ENCODE measurements at places on chromosomes 11 and 22.
A peak's percentile ranks its signal among the peaks of the same experiment; 100 is the strongest.

- DNase-seq = no peak
Measured at GRCh38 chr11:12810568-12810894, 136.3 kb downstream of the TEAD1 start.

DNA sequence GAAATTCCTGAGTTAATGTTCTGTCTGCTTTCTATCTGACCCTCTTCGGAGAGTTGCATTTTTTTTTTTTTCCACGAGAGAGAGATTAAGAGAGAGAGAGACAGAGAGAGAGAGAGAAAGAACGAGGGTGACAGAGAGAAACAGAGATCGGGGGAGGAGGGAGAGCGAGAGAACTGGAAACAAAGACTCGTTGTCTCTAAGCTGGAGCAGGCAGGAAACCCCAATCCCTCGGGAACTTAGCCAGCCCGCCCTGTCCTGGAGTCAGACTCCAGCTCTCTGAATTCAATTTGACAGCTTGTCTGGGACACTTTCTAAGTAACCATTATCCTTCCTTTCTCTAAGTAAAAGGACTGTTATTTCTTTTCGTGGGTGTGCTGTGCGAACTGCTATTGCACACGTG is 76.9 kb downstream of the KCNJ1 start:
- DNase-seq = peak; percentile 38

GRCh38 chr22:25827415-25827814 is 85.4 kb downstream of the MYO18B start:
- no peak for DNase-seq

DNA sequence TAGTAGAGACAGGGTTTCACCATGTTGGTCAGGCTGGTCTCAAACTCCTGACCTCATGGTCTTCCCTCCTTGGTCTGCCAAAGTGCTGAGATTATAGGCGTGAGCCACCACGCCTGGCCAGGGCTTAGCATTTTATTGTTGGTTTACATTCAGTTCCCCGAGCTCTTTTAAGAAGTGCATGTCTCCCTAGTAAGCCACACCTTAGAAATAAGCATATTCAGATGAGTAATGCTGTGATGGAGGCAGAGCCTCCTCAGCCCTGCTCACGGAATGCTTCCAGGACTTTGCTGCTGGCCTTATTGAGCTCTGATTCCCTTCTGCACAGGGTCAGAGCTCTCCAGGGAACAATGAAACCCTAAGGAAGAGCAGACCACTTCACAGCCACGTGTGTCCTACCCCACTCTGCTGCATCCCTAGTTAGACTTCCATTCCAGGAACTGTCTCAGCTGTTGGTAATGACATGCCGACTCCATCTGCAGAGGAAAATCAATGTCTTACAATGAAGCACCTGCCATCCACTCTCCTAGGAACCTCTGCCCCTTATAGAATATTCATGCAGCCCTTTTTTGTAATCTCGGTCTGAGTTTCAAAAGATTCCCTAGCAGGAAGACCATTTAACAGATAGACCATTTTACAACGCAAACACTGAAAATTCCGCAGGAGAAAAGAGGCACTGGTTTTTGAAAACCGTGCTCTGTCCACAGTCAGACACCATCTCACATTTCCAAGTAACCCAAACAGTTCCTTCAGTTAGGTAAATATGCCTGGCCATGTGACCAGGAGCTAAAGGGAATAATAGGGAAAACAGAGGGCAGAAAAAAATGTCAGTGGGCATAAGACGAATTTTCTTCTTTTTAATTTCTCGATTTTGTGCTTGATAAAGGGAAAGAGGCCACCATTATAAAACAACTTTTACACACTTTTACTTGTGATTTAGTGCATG is 1.7 kb upstream of the JAM3 start:
- DNase-seq = no peak

DNA sequence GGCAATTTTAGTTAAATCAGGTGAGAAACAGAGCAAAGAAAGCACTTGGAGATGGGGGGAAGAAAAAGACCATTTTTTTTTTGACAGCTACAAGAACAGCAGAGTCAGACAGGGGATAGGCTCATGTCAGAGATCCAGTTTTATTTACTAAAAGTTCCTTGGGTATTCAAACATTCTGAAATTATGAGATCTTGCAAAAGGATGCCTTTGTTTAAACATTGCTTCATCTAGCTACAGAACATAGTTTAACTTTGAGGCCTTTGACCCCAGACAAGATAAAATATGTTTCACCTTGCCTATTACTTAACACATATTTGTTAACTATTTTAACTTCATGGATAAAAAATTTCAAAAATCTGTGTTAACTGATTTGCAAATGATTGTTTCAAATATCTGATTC is 6.4 kb downstream of the GLYATL1 start:
- DNase-seq = no peak

- no peak for DNase-seq
Measured at GRCh38 chr11:10797531-10797930, 11.2 kb downstream of the EIF4G2 start.

GRCh38 chr22:28867191-28867590 is 16.2 kb upstream of the ZNRF3 start:
- DNase-seq = no peak

DNA sequence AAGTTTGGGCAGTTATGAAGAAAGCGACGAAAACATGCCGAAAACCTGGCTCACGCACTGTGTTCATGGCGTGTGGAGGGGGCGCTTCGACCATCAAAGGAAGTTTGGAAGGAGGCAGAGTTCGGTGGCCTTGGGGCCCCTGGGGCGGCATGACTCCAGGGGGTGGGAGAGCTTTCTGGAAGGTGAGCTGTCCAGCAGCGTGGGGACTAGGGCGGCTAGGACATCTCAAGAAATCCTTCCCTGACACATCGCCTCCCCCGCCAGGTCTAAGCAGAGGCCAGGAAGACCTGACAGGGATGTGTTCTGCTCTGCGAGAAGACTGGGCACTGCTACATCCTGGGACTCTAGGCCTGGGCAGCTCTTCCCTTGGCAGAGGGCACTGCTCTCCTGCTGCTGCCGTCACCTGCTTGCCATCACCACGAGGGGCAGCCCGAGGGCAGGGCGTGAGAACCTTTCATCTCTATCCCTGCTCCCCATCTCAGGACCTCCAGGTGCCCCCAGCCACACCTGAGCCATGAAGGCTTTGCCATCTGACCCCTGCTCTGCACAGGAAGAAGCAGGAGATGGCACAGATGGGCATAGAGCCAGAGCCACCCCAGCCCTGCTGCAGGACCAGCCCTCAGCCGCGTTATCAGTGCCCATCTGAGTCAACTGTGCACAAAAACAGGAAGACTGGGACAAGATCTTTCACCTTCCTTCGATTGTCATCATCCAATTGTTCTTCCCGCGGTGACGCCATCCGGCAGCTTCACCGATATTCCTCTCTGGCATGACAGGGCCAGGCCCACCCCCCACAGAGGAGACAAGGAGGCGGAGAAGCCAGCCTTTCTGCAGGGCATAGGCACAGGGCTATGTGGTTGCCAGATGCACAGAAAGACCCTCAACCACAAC is 12.7 kb downstream of the LINC01488 start:
- DNase-seq = no peak

GRCh38 chr22:36659762-36660509 is 43.6 kb downstream of the CACNG2 start:
- no peak for DNase-seq

GRCh38 chr11:10181811-10182210 is 112.2 kb downstream of the SBF2 start:
- DNase-seq = no peak

- DNase-seq = no peak
Measured at GRCh38 chr11:13140873-13141655, 131.9 kb downstream of the RASSF10 start.

DNA sequence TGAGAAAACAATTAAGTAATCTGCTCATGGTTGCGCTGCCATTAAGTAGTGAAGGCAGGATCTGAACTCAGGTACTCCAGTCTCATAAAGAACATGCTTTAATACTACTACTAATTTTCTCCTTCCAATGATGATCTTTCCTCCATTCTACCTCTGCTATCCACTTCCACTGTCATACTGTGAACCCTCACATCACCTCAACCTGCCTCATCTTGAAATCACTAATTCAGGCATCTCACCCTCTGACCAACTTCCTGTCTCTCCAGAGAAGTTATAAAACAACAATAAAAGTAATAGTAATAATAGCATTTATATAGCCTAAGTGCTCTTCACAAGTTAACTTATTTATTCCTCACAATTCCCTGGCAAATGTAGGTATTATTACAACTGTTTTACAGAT is 57.1 kb upstream of the PSMA1 start:
- no peak for DNase-seq

DNA sequence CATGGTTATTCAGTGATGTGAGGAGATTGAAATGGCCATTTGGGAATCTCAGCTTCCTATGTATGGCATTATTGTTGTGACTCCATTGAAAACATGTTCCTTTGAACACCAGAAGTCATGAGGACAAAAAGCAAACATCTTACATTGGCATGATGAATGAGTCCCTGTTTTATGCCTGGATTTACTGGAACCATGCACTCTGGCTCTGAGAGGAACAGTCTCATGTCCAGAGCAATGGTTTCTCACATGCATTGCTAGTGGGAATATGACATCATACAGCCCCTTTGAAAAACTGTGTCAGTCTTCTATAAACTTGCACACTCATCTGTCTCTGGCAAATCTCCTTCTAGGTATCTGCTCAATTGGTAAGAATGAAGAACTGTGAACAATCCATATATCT is 3.4 kb upstream of the KDM4F start:
- no peak for DNase-seq

DNA sequence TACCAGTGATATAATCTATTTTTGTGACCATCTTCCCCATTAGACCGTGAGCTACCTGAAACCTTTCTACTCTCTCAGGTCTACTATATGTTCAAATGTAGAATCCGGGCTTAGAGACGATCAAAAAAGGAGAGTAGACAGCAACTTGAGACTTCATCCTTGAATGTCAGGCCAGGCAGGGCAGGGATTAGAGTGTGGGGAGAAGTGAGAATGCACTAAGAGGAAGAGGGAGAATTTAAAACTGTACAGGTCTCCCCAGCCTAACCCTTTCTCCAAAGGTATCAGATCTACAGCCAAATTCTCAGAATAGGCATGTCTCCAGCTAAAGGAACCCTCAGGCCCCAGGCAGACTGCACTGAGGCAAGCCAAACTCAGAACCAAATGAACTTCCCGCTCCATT is 935 bp downstream of the LAMTOR1 start:
- DNase-seq = no peak

DNA sequence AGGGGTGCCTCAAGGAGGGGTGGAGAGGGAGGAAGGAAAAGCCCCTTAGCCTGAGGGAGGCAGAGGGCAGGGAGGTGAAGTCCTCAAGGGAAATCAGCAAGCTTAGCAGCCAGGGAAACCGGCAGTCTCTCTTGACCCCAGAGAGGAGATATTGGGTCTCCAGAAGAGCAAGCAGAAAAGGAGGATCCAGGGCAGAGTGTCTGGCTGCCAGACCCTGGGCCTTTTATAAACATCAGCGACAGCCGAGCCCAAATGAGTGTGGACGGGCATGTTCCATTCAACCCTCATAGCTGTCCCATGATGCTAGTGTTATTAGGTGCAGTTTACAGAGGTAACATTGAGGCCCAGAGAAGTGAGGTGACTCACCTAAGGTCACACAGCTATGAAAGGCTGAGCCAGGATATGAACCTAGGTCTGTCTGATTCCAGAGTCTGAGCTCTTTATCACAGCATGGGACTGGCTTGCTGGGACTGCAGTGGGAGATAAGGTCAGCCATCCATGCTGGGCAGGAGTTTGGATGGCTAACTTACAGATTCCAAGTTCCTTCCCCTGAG is 9.3 kb downstream of the PRDM11 start:
- no peak for DNase-seq

- DNase-seq = no peak
Measured at GRCh38 chr22:42752230-42752746, 31.6 kb upstream of the A4GALT start.

GRCh38 chr11:116044941-116045340 is 540.7 kb upstream of the CADM1 start:
- DNase-seq = no peak

DNA sequence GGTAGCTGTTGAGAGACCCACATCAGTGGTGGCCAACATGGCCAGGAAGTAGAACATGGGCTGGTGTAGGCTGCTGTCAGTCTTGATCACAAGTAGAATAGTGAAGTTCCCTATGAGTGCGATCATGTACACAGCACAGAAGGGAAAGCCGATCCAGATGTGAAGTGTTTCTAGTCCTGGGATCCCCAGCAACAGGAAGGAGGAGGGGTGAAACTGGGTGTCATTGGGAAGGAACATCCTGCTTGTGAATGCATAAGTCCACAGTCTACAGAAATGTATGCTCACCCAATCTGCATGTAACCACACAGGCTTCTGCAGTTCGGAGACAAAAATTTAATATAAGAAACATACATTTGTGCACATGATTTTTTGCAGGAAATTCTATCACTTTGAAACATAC is at the start of gene OR52E2:
Gene OR52E2, minus strand, starts transcription at position 237 of the 400 bp plus-strand sequence. Its CDS starts 0 bp downstream, at position 237.
- no peak for DNase-seq

- DNase-seq = no peak
Measured at GRCh38 chr22:39416319-39416718, 16.7 kb downstream of the TAB1 start.

DNA sequence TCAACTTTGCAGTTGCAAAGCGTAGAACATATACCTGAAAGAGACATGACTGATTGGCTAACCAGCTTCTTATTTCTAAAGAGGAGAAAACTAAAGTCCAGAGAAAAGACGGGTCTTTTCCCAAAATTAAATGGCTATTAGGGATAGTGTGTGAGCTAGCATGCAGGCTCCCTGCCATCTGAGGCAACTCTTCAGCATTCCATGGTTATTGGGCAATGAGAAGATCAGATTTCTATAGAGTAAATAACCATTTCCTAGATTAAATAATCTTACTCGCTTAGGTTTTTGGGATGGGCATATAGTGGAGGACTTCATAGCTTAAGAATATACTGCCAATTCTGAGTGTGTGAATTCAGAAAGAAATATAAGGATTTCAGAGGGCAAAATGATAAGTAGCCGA is 95.0 kb downstream of the PDHX start:
- DNase-seq = no peak

DNA sequence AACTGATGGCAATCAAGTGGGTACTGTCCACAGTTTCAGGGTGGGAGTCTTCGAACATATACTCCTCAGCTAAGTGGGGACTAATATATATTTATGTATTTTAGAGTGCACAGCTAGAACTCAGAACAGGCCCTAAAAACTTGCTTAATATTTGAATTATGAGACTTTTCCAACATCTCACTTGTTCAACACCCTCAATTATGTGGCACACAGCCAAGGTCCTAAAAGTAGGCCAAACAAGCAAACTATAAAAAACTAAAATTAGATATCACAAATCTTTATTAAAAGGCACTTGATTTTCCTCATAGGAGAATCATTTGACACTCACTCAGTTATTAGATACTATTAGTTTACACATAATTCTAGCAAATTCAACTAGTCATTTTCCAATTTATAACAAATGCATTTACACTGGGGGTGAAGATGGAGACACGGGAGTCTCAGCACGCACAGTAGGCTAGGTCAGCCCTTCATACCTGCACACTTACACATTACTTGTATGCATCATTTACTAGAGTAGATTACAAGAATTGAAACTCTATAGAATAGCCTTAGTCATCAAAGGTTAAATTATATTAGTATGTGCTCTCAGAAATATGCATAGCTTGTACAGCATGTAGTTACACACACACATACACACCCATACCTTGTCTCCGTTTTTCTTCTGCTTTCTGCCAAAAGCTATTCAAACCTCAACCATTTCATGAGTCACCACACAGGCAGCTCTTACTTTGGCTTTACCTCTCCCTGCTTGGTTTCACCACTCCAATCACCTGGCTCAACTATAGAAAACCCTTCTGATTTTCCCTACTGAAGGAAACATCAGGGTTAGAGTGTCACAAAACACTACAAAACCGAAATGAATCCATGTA is 171.5 kb downstream of the SBF2 start:
- no peak for DNase-seq

Data from NCI-H1048 (cell line).